Activated CD4-positive, alpha-beta T cell treated with anti-CD3 and anti-CD28 coated beads, Interleukin-2, amount 50 U/mL, for 4 hours (primary cell): ENCODE measurements at places on chromosomes 16 and 17.

DNA sequence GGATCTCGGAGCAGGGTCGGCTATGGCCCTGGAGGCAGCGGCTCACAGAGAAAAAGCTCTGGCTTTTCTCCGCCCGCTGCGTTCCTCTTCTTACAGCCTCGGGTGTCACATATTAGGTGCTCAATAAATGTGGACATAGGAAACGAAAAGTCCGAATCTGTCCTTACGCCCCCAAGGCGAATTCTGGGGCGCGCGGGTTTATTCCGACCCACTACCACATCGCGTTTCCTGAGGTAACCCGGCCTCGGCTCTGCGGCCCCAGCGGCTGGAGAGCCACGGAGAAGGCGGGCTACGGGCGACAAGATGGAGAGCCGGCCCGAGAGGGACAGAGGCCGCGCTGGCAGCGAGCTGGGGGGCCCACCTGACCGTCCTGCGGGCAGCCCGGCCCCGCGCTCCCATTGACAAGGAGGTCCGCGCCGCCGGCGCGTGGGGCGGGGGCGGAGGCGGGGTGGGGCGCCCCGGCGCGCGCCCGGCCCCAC, 573 bp upstream of the GNAO1 start:
- DNase-seq, result no peak

DNA sequence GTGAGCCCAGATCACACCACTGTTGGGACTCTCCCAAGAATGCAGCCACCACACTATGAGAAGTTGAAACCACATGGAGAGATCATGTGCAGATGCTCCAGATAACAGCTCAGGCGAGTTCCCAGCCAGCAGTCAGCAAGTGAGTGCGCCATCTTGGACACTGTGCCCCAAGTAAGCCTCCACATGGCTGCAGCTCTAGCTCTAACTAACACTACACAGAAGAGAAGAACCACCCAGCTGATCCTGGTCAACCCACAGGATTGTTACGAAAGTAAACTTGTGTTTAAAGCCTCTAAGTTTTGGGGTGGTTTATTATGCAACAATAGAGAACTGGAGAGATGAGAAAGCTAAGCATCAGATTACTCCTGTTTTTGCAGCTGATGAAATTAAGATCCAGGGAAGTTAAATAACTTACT, 25.8 kb downstream of the SLC38A7 start:
- no peak for DNase-seq

GRCh38 chr17:16044487-16044886, 44.9 kb downstream of the TTC19 start:
- DNase-seq, result no peak

DNA sequence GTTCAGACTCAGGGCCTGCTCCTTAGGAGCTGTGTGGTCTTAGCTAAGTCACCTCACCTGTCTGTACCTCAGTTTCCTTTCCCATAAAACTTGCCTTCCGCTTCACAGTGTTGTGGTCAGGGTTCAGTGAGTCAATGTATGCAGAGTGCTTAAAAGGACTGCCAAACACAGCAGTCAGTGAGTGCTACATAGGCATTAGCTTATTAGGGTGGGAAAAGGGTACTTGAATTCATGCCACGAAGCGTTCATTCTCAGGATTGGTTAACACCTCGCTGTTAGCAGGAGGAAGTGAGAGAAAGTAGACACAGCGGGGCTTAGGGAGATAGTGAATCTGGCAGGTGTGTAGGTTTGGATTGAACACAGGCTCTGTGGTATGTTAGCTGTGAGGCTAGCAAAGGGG, 155.2 kb downstream of the SHISA9 start:
- no peak for DNase-seq

DNA sequence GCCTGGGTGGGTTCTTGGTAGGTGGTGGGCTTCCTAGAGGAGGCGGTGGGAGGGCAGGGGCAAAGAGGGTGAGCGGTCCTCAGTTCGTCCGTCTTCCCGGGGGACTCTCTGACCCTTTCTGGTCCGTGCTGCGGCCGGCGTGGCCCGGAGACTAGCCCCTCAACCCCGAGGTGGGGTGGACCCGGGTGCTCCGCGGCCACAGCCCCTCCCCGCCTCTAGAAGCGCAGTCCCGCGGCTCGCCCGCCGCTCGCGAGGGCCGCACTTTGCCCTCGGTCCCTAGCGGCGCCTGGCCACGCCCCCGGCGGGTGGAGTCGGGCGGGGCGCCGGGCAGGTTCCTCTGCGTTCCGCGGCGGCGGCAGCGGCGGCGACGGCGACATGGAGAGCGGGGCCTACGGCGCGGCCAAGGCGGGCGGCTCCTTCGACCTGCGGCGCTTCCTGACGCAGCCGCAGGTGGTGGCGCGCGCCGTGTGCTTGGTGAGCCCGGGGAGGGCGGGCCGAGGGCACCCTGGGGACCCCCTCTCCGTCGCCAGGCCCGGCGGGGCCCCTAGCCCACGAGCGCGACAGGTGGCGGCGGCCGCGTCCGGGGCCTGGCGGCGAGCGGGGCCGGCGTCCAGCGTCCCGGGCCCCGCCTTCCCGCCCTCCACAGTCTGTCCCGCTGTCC, at the start of gene SYNGR2:
Gene SYNGR2, plus strand, starts transcription at position 340 of the 661 bp plus-strand sequence. Its CDS starts 36 bp downstream, at position 376.
- DNase-seq, result peak; percentile 81

DNA sequence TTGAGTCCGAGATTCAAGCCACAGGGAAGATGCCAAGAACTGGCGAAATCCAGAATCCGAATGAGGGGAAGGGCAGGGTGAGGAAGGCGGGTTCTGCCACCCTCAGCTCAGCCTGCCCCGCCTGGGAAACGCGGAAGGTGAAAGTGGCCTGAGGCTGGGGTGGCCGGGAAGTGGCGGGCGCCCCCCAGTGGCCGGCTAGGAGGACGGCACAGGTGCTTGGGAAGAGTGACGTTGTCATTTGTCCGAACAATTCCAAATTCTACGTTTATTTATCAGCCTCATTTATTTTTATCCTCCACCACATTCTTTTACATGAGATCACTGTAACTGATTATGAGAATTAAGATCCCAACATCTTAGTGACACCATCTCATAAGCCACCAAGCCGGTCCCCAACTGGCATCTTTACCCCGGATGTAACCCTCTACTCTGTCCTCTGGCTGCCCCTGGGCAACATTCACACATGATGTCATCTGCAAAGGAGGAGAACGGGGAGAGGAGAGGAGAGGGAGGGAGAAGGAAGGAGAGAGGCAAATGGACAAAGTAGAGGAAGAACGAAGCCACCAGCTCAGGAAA, 21.3 kb downstream of the SRCIN1 start:
- peak; percentile 44 for DNase-seq

DNA sequence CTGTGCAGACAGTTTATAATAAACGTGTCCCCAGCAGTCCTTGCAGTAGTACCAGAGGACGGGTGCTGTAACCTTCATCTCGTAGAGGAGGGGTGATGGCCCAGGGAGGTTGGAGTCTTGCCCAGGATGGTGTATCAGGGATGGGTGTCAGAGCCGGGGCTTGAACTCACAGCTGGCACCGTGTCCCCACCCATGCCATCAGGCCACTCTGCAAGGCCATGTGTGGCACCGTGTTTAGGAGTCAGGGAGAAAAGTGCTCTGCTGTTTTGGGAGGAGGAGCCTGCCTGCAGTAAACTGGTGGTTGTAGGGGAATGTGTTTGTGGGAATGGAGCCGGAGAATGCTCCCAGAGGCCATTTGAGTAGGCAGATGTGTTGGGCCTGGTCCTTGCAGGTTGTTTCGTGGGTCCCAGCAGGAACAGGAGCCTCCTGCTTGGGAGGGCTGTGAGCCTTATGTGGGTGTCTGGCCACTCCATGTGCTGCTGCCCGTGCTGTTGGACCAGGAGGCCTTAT, 1.7 kb downstream of the ADORA2B start:
- DNase-seq, result no peak

DNA sequence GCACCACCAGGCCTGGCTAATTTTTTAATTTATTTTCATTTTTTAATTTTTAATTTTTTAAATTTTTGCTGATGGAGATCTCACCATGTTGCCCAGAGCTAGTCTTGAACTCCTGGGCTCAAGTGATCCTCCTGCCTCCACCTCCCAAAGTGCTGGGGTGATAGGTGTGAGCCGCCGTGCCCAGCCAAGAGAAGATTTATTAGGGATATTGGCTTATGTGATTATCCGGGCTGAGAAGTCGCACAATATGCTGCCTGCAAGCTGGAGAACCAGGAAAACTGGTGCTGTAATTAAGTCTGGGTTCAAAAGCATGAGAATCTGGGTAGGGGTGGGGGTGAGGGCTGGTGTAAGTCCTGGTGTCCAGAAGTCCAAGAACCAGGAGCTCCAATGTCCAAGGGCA, 2.5 kb upstream of the C16orf90 start:
- DNase-seq, result no peak

DNA sequence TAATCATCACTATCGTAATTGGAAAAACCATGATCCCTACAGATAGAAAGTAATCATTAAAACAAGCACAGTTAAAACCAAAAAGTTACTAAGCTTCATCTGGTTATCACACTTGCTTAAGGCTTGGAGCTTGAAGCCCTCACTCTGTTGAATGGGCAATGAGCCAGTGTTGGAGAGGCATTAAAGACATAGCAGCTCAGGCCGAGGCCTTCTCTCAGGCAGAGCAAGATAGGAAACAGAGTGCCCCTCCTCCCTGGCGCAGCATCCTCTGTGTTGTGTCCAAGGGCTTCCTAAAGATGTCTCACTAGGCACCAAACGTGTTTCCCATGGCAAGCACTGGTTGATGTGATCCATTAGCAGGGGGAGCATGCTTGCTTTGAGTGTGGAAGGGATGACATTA, 34.9 kb upstream of the LGALS9 start:
- no peak for DNase-seq

DNA sequence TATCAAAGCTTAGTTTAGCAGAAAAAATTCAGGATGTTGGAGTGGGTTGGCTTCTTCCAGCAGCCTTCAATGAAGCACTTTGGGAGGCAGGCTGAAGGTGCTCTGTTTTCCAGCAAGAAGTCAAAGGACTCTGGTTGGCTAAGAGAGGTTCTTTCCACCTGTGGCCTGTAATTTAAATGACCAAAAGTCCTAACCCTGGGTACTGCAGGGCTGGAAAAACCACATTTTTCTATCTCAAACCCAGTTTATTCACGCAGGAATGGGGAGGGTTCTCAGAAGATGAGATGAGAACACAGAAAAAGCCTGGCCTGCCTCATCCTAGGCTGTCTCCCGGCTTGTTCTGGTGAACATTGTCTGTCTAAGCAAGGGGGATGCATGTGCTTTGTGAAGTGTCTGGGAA, 68.6 kb upstream of the ZFHX3 start:
- DNase-seq, result no peak

GRCh38 chr16:78460428-78460827, 361.0 kb downstream of the WWOX start:
- DNase-seq, result no peak

GRCh38 chr17:34827008-34827407, 134.3 kb downstream of the CCT6B start:
- DNase-seq, result no peak

GRCh38 chr16:72427783-72428331, 255.9 kb upstream of the PMFBP1 start:
- DNase-seq, result no peak
